ENCODE measurements at places on chromosomes 7 and 10.

DNA sequence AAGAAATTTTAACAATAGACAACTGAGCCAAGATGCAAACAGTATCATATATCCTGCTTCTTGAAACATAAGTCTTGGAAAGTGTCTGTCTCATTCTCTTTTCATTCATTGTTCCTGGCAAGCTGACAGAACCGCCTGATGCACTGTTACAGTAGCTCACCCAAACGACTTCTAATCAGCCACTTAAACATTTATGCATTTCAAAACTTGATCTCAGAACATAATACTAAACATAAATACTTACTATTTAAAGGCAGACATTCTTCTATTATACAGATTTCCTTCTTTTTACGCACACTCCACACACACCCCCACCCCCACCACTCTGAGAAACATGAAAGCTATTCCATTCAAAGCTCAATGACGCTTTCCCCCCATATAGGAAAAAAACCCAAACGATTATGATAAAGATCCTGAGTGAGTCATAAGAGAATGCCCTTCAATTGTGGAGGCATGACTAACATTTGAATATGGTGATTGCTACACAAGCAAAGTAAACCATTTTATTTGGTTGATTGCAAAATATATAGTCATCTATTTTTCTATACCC lies 30.5 kb downstream of the SHTN1 start:
- DNase-seq: no peak

DNA sequence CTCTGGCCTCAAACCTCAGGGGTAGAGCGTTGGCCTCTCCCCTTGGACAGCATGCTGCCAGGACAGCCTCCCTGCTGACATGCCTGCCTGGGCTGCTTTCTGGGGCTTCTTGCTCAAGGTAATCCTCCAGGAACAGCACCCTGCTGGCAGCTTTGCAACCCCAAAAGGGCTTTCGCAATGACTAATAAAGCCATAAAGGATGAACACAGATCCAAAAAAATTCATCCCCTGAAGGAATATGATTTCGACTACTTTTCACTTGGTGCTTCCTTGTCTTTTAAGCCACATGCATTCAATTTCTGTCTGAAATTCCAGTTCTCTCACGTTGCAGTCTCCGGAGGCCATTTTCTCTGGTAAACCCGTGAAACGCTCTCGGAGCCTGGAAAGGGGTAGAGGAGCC lies 15.1 kb upstream of the SH3PXD2A start:
- DNase-seq: no peak

- DNase-seq: no peak
These were observed 778.5 kb downstream of the NRG3 start for GRCh38 chr10:82653244-82654155.

DNA sequence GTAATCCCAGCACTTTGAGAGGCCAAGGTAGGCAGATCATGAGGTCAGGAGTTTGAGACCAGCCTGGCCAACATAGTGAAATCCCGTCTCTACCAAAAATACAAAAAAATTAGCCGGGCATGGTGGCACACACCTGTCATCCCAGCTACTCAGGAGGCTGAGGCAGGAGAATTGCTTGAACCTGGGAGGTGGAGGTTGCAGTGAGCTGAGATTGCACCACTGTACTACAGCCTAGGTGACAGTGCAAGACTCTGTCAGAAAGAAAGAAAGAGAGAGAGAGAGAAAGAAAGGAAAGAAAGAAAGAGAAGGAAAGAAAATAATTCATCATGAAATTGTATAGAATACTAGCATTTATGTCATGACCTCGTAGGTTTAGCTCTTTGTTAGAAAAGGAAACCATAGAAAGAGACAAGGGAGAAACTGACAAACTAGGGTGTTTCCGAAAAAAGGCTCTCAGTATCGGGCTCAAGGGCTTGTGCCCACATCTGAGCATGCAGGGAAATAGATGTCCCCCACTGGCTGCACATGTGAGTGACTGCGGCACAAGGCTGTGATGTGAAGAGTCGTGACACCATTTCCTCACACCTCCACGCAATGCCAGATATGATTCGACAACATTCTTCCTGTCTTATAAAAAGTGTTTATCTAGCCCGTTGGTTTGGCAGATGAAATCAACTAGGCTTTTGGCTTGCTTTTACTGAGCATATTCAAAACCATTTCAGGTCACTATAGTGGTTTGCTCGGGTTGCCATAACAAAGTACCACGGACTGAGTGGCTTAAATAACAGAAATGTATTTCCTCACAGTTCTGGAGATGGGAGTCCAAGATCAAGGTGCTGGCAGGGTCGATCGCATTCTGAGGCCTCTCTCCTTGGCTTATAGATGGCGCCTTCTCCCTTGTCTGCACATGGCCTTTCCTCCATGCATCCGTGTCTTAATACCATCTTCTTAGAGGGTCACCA lies 2.0 kb downstream of the SRGN start:
- DNase-seq: peak; percentile 53

- peak; percentile 34 for DNase-seq
These were observed 779 bp downstream of the IFIT2 start for GRCh38 chr10:89302625-89303024.

GRCh38 chr10:114607358-114607998 lies 50.6 kb downstream of the ABLIM1 start:
- DNase-seq: no peak

- DNase-seq: no peak
These were observed 1067.6 kb upstream of the CELF2 start for GRCh38 chr10:9950070-9950469.

DNA sequence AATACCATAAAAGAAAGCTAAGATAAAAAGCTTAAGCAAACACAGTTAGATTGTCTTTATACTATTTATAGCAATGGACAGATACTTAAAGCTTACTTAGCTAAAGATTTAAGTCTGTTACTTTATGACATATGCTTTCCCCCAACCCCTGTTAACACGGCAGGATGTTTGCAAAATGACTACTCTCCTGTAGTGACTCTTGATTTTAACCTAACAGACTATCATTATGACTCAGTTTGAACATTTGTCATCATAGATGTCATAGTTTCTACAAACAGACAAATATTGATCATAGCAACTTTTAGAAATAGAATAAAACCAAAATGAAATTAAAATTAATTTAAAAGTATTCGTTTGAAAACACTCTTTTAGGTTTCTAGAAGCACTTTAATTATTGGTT lies 7.8 kb upstream of the COMMD3 start:
- DNase-seq: no peak
